ENCODE measurements at places on chromosomes 12 and 14. TPM values are rescaled to one million over a fixed set of nuclear protein-coding genes. Genes with fewer than 3 reads are reported as not detected.

Gene GDF3
- not detected for total RNA-seq

Gene CACNA1C
- total RNA-seq = not detected

GRCh38 chr14:61925043-61925442 lies 162.8 kb downstream of the SNAPC1 start:
- peak; percentile 5 for DNase-seq
- H3K36me3 ChIP-seq = no peaks in the 10 kb centered on the region
- H3K4me1 ChIP-seq = peaks cover 6% of the 10 kb centered on the region
- no peak overlapping the region for H3K4me3 ChIP-seq
- H3K27ac ChIP-seq = no peak overlapping the region
- H3K27me3 ChIP-seq = no peaks in the 10 kb centered on the region

DNA sequence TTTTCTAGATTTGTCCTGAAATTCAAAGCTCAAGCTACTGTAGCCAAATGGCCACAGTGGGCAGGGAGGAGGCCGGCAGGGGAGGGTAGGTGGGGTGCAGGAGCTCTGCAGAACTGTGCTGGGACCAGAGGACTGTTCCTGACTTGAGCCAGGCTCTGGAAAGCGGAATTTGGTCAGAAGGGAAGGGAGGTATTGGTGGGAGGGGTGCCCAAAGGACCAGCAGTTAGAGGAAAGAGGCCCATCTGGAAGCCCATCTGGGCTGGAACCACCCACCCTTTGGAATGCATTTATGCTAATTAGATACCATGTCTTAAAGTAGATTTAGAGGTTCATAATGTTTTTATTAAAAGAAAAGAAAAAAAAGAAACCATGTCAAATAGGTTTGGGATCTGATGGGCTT lies 24.5 kb upstream of the JPH4 start:
- no peak overlapping the region for H3K4me3 ChIP-seq
- DNase-seq = no peak
- no peaks in the 10 kb centered on the region for H3K36me3 ChIP-seq
- H3K27ac ChIP-seq = no peak overlapping the region
- no peaks in the 10 kb centered on the region for H3K4me1 ChIP-seq

Gene ADAM20
- total RNA-seq = 0.34 TPM

DNA sequence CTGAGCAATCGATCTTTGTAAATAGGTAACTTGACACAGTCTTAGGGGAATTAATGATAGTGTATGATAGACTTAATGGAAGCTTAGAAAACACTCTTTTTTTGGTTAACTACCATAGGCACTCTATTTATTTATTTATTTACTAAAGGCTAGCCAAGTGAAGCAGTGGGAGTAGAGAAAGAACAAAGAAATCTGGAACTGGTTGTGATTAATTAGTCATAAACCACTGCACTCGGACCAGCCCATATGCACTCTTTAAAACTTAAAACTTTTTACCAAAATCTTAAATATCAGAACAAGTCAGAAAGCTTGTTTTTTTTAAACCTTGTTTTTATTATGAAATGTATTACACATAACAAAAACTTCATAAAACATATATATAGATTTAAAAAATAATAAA lies 49.5 kb upstream of the SRP54 start:
- no peaks in the 10 kb centered on the region for H3K27me3 ChIP-seq
- H3K27ac ChIP-seq = no peak overlapping the region
- no peak for DNase-seq

GRCh38 chr12:117047810-117048584 lies 51.2 kb downstream of the TESC start:
- H3K27me3 ChIP-seq = peaks cover 6% of the 10 kb centered on the region
- H3K36me3 ChIP-seq = no peaks in the 10 kb centered on the region
- no peak overlapping the region for H3K27ac ChIP-seq
- DNase-seq = peak; percentile 45

GRCh38 chr12:79255288-79255687 lies 390.7 kb downstream of the SYT1 start:
- H3K4me3 ChIP-seq = no peak overlapping the region
- no peaks in the 10 kb centered on the region for H3K27me3 ChIP-seq
- H3K36me3 ChIP-seq = no peaks in the 10 kb centered on the region
- H3K27ac ChIP-seq = no peak overlapping the region
- no peak for DNase-seq

GRCh38 chr12:15037091-15037687 lies 64.3 kb downstream of the PDE6H start:
- no peaks in the 10 kb centered on the region for H3K36me3 ChIP-seq
- no peaks in the 10 kb centered on the region for H3K4me1 ChIP-seq
- no peak overlapping the region for H3K4me3 ChIP-seq
- DNase-seq = no peak

- no peak overlapping the region for H3K27ac ChIP-seq
- no peak overlapping the region for H3K4me3 ChIP-seq
- no peak for DNase-seq
- no peaks in the 10 kb centered on the region for H3K4me1 ChIP-seq
- H3K36me3 ChIP-seq = no peaks in the 10 kb centered on the region
Observed at GRCh38 chr14:60274448-60274847, 25.4 kb downstream of the PPM1A start.

- H3K27me3 ChIP-seq = no peaks in the 10 kb centered on the region
- H3K4me3 ChIP-seq = no peak overlapping the region
- H3K36me3 ChIP-seq = no peaks in the 10 kb centered on the region
- DNase-seq = no peak
- H3K4me1 ChIP-seq = no peaks in the 10 kb centered on the region
Observed at GRCh38 chr12:48164451-48164850, 7.1 kb upstream of the ASB8 start.

GRCh38 chr14:43795600-43796228 lies 711.4 kb downstream of the FSCB start:
- no peaks in the 10 kb centered on the region for H3K4me1 ChIP-seq
- H3K4me3 ChIP-seq = no peak overlapping the region
- DNase-seq = no peak
- no peaks in the 10 kb centered on the region for H3K27me3 ChIP-seq
- H3K27ac ChIP-seq = no peak overlapping the region

Gene ACSS3
- total RNA-seq = 24.4 TPM

Gene NPAS3
- total RNA-seq = 1.3 TPM

Gene DBX2
- total RNA-seq = not detected

DNA sequence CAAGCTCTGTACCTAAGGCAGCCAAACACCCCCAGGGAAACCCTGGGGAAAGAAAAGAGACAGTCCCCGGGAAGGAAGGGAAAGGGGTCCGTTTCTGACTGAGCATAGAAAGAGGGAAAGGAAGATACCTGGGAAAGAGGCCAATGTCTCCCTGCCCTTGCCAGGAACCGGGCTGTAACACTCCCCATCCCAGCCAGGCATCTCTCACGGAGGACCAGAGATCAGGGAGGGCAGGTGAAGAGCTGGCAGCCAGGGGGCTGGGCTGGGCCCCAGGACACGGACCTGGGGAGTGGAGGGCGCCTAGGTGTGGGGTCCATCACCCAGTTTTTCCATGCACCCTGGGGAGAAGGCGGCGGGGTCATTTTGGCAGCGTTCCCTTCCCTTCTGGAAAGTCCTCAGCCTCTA lies 18.9 kb upstream of the PLEKHH1 start:
- H3K27ac ChIP-seq = no peak overlapping the region
- no peaks in the 10 kb centered on the region for H3K36me3 ChIP-seq
- no peak for DNase-seq

GRCh38 chr12:94276725-94277124 lies 128.3 kb downstream of the PLXNC1 start:
- no peaks in the 10 kb centered on the region for H3K4me1 ChIP-seq
- H3K27me3 ChIP-seq = no peaks in the 10 kb centered on the region
- no peaks in the 10 kb centered on the region for H3K36me3 ChIP-seq
- H3K4me3 ChIP-seq = no peak overlapping the region
- DNase-seq = no peak
- no peak overlapping the region for H3K27ac ChIP-seq

Gene KRT73
- not detected for total RNA-seq

DNA sequence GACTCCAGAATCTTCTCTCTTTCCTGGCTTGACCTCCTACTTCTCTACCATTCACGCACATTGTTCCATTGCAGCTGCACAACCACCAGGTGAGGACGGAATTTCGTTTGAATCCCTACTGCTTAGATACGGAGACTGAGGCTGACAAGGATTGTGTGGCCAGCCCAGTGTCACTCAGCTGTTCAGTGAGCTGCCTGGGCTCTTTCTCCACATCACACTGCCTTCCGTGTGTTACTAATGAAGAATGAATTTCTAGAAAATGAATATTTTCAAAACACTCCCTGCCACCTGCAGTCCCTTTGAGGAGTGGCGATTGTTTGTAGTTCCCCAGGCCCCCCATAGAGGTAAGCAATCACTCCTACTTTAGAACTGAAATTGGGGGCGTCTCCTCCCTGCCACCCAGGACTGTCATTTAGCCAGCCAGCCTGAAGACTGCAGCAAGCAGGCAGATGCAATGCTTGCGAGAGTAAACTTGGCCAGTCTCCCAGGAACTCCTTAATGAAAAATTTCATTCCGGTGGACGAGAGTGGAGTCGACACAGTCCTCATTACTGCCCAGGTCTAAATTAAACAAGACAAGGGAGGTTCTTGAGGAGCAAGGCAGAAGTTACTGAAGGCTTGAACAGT lies 239.7 kb downstream of the SLC41A2 start:
- no peak overlapping the region for H3K27ac ChIP-seq
- no peak for DNase-seq
- no peaks in the 10 kb centered on the region for H3K36me3 ChIP-seq
- H3K27me3 ChIP-seq = no peaks in the 10 kb centered on the region

- no peak overlapping the region for H3K4me3 ChIP-seq
- DNase-seq = peak; percentile 90
- peaks cover 10% of the 10 kb centered on the region for H3K36me3 ChIP-seq
- H3K27me3 ChIP-seq = no peaks in the 10 kb centered on the region
- peak overlapping the region; percentile 34 for H3K27ac ChIP-seq
Observed at GRCh38 chr14:73752297-73752992, 38.3 kb upstream of the PNMA1 start.

Gene TPPP2
- total RNA-seq = not detected

GRCh38 chr12:117528538-117528937 lies 167.1 kb upstream of the NOS1 start:
- peak overlapping the region; percentile 66 for H3K27ac ChIP-seq
- H3K4me3 ChIP-seq = no peak overlapping the region
- no peaks in the 10 kb centered on the region for H3K27me3 ChIP-seq
- no peaks in the 10 kb centered on the region for H3K36me3 ChIP-seq
- DNase-seq = peak; percentile 87

DNA sequence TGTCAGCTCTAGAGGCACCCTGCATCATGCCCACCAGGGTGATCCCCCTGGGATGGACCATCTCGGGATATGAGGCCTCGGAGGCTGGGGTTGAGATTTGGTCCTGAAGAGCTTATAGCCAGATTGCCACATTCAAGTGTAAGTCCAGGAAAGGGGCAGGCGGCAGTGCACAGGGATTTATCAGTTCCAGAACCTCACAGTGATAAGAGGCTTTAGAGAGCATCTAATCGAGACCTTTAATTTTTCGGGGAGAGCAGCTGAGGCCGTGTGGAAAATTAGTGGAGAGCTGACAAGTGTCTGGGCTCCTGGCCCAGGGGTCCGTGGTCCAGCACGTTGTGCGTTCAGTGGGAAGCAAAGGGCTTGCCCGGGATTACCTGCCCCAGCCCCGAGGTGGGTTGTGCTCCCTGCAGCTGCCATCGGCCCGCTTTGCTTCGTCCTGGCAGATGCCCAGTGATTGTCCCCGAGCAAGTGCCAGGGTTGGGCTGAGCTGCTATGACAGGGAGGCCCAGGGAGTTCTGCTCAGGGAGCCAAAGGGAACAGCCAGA lies 52.1 kb downstream of the C14orf132 start:
- no peak overlapping the region for H3K4me3 ChIP-seq
- peaks cover 18% of the 10 kb centered on the region for H3K4me1 ChIP-seq
- H3K27ac ChIP-seq = no peak overlapping the region
- no peaks in the 10 kb centered on the region for H3K36me3 ChIP-seq
- H3K27me3 ChIP-seq = no peaks in the 10 kb centered on the region
- no peak for DNase-seq

DNA sequence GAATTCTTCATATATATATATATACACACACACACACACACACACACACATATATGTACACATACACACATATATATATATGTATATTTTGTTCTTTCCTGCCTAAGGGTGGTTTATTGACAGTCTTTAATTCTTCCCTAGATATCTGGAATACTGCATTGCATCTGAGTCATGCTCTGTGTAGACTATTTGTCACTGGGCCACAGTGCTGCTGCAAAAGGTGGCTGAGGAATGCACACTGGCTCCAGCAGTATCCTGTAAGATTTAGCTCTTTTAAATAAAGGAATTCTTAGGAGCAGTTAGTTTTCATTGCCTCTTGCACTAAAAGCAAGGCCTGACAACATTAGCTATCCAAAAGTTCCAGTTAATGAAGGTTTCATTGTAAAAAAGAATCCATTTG lies 200.9 kb downstream of the APAF1 start:
- DNase-seq = no peak
- no peak overlapping the region for H3K27ac ChIP-seq
- no peaks in the 10 kb centered on the region for H3K4me1 ChIP-seq

Gene ULK1
- total RNA-seq = 7.6 TPM

GRCh38 chr12:57632958-57633840 lies at the start of gene B4GALNT1:
Gene B4GALNT1, minus strand, starts transcription at chr12:57633201. Its CDS starts 1,069 bp downstream, at chr12:57632132.
- peak within 1 kb of the TSS; percentile 18 for H3K27ac ChIP-seq
- H3K4me3 ChIP-seq = peak within 1 kb of the TSS; percentile 73
- H3K27me3 ChIP-seq = no peaks in the 10 kb centered on the region
- DNase-seq = peak; percentile 96
- peaks cover 4% of the 10 kb centered on the region for H3K4me1 ChIP-seq
- H3K36me3 ChIP-seq = peaks cover 11% of the 10 kb centered on the region

Gene C12orf50
- not detected for total RNA-seq

DNA sequence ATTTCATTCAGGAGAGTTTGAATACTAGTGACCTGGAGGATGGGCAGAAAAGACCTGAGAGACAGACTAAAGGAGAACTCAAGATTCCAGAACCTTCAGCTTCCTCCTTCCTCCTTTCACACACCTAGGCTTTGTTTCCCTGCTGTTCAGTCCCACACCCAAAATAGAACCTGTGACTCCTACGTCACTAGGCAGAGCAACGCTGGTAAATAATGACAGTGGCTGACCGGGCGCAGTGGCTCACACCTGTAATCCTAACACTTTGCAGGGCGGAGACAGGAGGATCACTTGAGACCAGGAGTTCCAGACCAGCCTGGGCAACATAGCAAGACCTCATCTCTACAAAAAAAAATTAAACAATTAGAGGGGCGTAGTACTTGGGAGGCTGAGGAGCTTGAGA lies 166.4 kb upstream of the FKBP4 start:
- H3K4me3 ChIP-seq = no peak overlapping the region
- no peaks in the 10 kb centered on the region for H3K4me1 ChIP-seq
- peaks cover 58% of the 10 kb centered on the region for H3K27me3 ChIP-seq
- no peaks in the 10 kb centered on the region for H3K36me3 ChIP-seq

Gene SPTB
- 1.4 TPM for total RNA-seq

GRCh38 chr14:78618368-78618767 lies 448.2 kb downstream of the NRXN3 start:
- no peak overlapping the region for H3K4me3 ChIP-seq
- no peak for DNase-seq
- no peaks in the 10 kb centered on the region for H3K4me1 ChIP-seq
- no peaks in the 10 kb centered on the region for H3K27me3 ChIP-seq
- H3K36me3 ChIP-seq = no peaks in the 10 kb centered on the region

GRCh38 chr12:59389968-59390576 lies 205.8 kb upstream of the SLC16A7 start:
- no peak for DNase-seq
- H3K36me3 ChIP-seq = no peaks in the 10 kb centered on the region
- H3K27me3 ChIP-seq = no peaks in the 10 kb centered on the region

- no peaks in the 10 kb centered on the region for H3K27me3 ChIP-seq
- no peaks in the 10 kb centered on the region for H3K4me1 ChIP-seq
- no peak overlapping the region for H3K27ac ChIP-seq
- H3K36me3 ChIP-seq = no peaks in the 10 kb centered on the region
- no peak overlapping the region for H3K4me3 ChIP-seq
- peak; percentile 60 for DNase-seq
Observed at GRCh38 chr12:11228296-11228879, 41.1 kb downstream of the PRB3 start.

- no peak overlapping the region for H3K27ac ChIP-seq
- H3K4me1 ChIP-seq = no peaks in the 10 kb centered on the region
- H3K27me3 ChIP-seq = no peaks in the 10 kb centered on the region
- no peak overlapping the region for H3K4me3 ChIP-seq
Observed at GRCh38 chr12:117111821-117112595, 12.8 kb upstream of the TESC start.

Data from SJCRH30 (cell line).